ENCODE measurements at places on chromosomes 13 and 19. TPM values are rescaled to one million over a fixed set of nuclear protein-coding genes. Genes with fewer than 3 reads are reported as not detected.

GRCh38 chr13:23960566-23961156, 63.4 kb upstream of the C1QTNF9B start:
- no peaks in the 10 kb centered on the region for H3K27me3 ChIP-seq
- H3K4me1 ChIP-seq = peaks cover 8% of the 10 kb centered on the region
- DNase-seq = no peak
- H3K4me3 ChIP-seq = no peak overlapping the region
- H3K27ac ChIP-seq = no peak overlapping the region

DNA sequence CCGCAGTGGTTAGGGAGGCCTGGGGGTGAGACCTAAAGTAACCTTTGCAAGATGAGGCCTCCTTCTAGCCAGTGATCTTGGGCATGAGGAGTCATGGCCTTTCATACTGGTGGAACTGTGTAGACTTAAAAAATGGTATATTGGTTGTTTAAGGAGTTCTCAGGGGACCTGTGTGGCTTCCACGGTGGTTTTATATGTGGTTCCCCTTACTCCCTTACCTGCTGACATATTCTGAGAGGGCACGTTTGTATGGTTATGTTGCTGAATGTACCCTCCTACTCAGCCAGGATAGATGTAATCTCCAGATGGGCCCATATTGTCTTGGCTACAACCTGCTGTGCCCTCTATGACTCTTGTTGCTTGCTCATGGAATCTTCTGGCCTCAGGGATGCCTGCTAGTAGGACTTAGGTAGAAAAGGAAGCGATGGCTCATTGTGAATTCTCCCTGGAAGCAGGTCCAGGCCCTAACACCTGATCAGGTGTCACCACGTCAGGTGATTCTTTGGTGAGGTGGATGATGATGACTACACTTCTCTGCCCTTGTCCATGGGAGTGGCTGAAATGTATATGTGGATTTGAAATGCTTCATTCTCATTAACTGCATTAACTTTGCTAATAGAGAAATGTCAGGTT, 1.8 kb downstream of the ZNF460 start:
- peak; percentile 26 for DNase-seq
- H3K27me3 ChIP-seq = no peaks in the 10 kb centered on the region
- H3K4me1 ChIP-seq = peaks cover 20% of the 10 kb centered on the region

GRCh38 chr19:2424686-2425621, 2.4 kb downstream of the TIMM13 start:
- peak; percentile 96 for DNase-seq
- no peaks in the 10 kb centered on the region for H3K27me3 ChIP-seq
- peak overlapping the region; percentile 30 for H3K4me3 ChIP-seq
- H3K4me1 ChIP-seq = peaks cover 24% of the 10 kb centered on the region
- H3K27ac ChIP-seq = no peak overlapping the region

CDX2 gene
- not detected for total RNA-seq

- peaks cover 10% of the 10 kb centered on the region for H3K4me1 ChIP-seq
- H3K27ac ChIP-seq = no peak overlapping the region
- H3K27me3 ChIP-seq = no peaks in the 10 kb centered on the region
- DNase-seq = no peak
- H3K36me3 ChIP-seq = peaks cover 27% of the 10 kb centered on the region
Measured at GRCh38 chr13:111247552-111247951, 72.9 kb upstream of the TEX29 start.

ZNF433 gene
- 5.1 TPM for total RNA-seq

GRCh38 chr19:49689133-49690078, at the start of gene ADM5:
Gene ADM5, plus strand, starts transcription at chr19:49689594. Its CDS starts 244 bp downstream, at chr19:49689838.
- H3K27me3 ChIP-seq = no peaks in the 10 kb centered on the region
- DNase-seq = peak; percentile 70
- H3K4me3 ChIP-seq = peak within 1 kb of the TSS; percentile 76
- H3K36me3 ChIP-seq = peaks cover 17% of the 10 kb centered on the region
- H3K27ac ChIP-seq = peak within 1 kb of the TSS; percentile 15

CYP2F1 gene
- not detected for total RNA-seq

- no peak overlapping the region for H3K27ac ChIP-seq
- peak; percentile 74 for DNase-seq
- H3K4me1 ChIP-seq = no peaks in the 10 kb centered on the region
- H3K36me3 ChIP-seq = no peaks in the 10 kb centered on the region
- H3K4me3 ChIP-seq = no peak overlapping the region
Measured at GRCh38 chr19:17027535-17027975, 945 bp upstream of the CPAMD8 start.

- no peaks in the 10 kb centered on the region for H3K4me1 ChIP-seq
- H3K27me3 ChIP-seq = peaks cover 62% of the 10 kb centered on the region
- no peak overlapping the region for H3K4me3 ChIP-seq
Measured at GRCh38 chr13:21676611-21677021, 5.7 kb downstream of the FGF9 start.

SHANK1 gene
- total RNA-seq = 1.1 TPM

DNA sequence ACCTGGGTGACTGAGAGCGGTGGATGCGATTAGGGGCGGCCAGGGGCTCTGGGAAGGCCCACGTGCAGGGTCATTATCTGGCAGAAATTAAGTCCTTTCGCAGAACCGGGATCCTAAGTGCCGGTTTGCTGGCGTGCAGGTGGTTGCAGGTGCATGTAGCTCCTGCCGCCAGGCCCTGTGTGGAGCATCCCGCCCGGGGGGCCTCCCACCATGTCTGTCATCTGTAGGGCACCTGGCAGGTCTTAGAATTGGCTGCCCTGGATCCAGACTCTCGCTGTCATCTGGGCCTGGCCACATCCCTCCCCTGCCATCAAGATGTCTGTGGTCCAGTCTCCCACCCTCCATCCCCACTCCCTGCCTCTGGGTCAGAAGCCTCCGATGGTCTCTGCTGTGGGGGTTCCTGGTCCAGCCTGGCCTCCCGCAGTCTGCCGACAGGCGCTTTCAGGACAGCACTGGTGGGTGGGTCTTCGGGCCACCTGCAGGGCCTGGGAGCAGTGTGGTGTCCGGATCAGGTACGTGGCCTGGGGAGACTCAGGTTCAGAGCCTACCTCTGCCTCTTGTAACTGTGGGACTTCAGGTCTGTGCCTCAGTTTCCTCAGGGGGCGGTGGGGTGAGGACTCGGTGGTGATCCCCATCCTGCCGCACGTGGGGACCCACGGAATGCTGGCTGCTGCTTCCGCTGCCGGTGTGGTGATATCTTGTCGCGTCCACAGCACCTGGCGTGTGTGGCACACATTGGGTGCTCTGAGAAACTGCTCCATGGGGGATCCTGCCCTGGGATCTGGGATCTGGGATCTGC, 5.4 kb downstream of the GNA11 start:
- peak; percentile 77 for DNase-seq

GRCh38 chr13:80340651-80341100, 250 bp downstream of the SPRY2 start:
- peak overlapping the region; percentile 96 for H3K27ac ChIP-seq
- H3K36me3 ChIP-seq = peaks cover 16% of the 10 kb centered on the region
- no peak for DNase-seq
- peaks cover 24% of the 10 kb centered on the region for H3K4me1 ChIP-seq

GRCh38 chr13:46679369-46680120, 117.4 kb downstream of the ESD start:
- no peaks in the 10 kb centered on the region for H3K27me3 ChIP-seq
- DNase-seq = peak; percentile 88
- H3K27ac ChIP-seq = peak overlapping the region; percentile 75
- H3K4me3 ChIP-seq = peak overlapping the region; percentile 68

GRCh38 chr19:35029737-35030256, 473 bp upstream of the SCN1B start:
- no peaks in the 10 kb centered on the region for H3K27me3 ChIP-seq
- H3K4me3 ChIP-seq = peak overlapping the region; percentile 60

- DNase-seq = no peak
- no peak overlapping the region for H3K4me3 ChIP-seq
- no peaks in the 10 kb centered on the region for H3K36me3 ChIP-seq
- no peak overlapping the region for H3K27ac ChIP-seq
Measured at GRCh38 chr13:109735436-109735966, 50.9 kb downstream of the IRS2 start.

DNA sequence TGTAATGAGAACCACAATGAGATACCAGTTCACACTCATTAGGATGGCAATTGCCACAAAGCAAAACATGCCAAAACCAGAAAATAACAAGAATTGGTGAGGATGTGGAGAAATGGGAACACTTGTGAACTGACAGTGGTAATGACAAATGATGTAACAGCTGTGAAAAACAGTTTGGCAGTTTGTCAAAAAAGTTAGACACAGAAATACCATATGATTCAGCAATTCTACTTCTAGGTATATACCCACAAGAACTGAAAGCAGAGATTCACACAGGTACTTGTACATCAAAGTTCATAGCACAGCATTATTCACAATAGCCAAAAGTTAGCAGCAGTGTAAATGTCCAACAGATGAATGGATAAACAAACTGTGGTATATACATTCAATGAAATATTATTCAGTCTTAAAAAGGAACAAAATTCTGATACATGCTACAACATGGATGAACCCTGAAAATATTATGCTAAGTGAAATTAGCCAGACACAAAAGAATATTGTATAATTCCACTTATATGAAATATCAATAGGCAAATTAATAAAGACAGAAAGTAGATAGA, 96.5 kb downstream of the UGGT2 start:
- H3K4me1 ChIP-seq = no peaks in the 10 kb centered on the region
- no peaks in the 10 kb centered on the region for H3K27me3 ChIP-seq
- H3K36me3 ChIP-seq = no peaks in the 10 kb centered on the region
- H3K27ac ChIP-seq = no peak overlapping the region
- DNase-seq = no peak

DNA sequence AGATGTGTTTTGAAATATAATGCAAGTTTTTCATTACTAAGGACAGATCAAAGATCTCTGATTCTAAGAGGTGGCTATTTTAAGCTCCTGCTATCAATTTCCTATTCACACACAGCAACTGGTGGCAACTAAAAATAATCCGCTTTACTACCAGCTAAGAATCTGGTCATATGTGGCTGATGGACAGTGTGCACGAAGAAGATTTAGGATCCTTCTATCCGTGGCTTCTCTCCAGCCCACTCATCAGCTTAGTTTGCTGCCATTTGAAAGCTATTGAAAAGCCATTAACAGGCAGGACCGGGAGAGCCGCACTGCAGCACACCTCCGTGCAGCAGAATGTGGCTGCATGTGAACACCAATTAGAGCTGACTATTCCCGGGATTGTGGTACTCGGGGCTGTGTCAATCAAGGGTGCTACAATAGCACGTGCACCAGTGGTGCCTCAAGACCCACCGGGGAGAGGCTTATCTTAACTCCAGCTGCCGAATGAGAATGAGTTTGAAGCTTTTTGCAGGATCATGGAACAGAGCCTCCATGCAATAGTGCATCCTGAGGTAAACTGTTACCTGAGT, at the start of gene MYO16:
TSS of gene MYO16 (plus strand) at position 431 of the 572 bp plus-strand sequence. CDS start 234 bp downstream, outside the sequence.
- no peaks in the 10 kb centered on the region for H3K27me3 ChIP-seq
- H3K4me1 ChIP-seq = no peaks in the 10 kb centered on the region
- H3K36me3 ChIP-seq = no peaks in the 10 kb centered on the region
- DNase-seq = no peak

MBD3L3 gene
- total RNA-seq = not detected

HCST gene
- 0.36 TPM for total RNA-seq

IZUMO2 gene
- total RNA-seq = not detected

GRCh38 chr13:67318398-67318797, 88.3 kb upstream of the PCDH9 start:
- no peaks in the 10 kb centered on the region for H3K36me3 ChIP-seq
- H3K4me1 ChIP-seq = no peaks in the 10 kb centered on the region
- no peak overlapping the region for H3K4me3 ChIP-seq
- DNase-seq = no peak

GRCh38 chr19:39749981-39750380, 12.2 kb upstream of the CLC start:
- DNase-seq = no peak
- H3K4me1 ChIP-seq = no peaks in the 10 kb centered on the region
- H3K4me3 ChIP-seq = no peak overlapping the region
- no peaks in the 10 kb centered on the region for H3K27me3 ChIP-seq

- peaks cover 3% of the 10 kb centered on the region for H3K27me3 ChIP-seq
- H3K4me1 ChIP-seq = peaks cover 27% of the 10 kb centered on the region
- H3K27ac ChIP-seq = no peak overlapping the region
- H3K36me3 ChIP-seq = no peaks in the 10 kb centered on the region
- DNase-seq = peak; percentile 82
- H3K4me3 ChIP-seq = no peak overlapping the region
Measured at GRCh38 chr13:97116754-97117153, 105.4 kb upstream of the MBNL2 start.

VASP gene
- total RNA-seq = 71.3 TPM

POGLUT2 gene
- total RNA-seq = 18.0 TPM

LPAR2 gene
- 0.72 TPM for total RNA-seq

- H3K27ac ChIP-seq = no peak overlapping the region
- no peaks in the 10 kb centered on the region for H3K27me3 ChIP-seq
- no peaks in the 10 kb centered on the region for H3K36me3 ChIP-seq
- H3K4me1 ChIP-seq = no peaks in the 10 kb centered on the region
- no peak for DNase-seq
Measured at GRCh38 chr19:18073197-18073596, 13.5 kb downstream of the IL12RB1 start.

DNA sequence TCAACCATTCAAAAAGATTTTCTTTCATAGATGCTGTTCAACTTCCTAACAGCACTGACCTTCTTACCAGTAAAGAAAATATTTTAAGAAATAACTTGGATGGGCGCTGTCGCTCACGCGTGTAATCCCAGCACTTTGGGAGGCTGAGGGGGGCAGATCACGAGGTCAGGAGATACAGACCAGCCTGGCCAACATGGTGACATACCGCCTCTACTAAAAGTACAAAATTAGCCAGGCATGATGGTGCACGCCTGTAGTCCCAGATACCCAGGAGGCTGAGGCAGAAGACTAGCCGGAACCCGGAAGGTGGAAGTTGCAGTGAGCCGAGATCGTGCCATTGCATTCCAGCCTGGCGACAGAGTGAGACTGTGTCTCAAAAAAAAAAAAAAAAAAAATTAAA, 865.7 kb upstream of the SLC10A2 start:
- no peaks in the 10 kb centered on the region for H3K36me3 ChIP-seq
- H3K4me3 ChIP-seq = no peak overlapping the region
- no peaks in the 10 kb centered on the region for H3K27me3 ChIP-seq
- no peak overlapping the region for H3K27ac ChIP-seq
- H3K4me1 ChIP-seq = no peaks in the 10 kb centered on the region

ISYNA1 gene
- total RNA-seq = 8.0 TPM

GRCh38 chr19:44756089-44756562, 7.6 kb downstream of the BCL3 start:
- peaks cover 66% of the 10 kb centered on the region for H3K36me3 ChIP-seq
- H3K4me3 ChIP-seq = no peak overlapping the region

- H3K4me1 ChIP-seq = peaks cover 6% of the 10 kb centered on the region
- H3K36me3 ChIP-seq = no peaks in the 10 kb centered on the region
- H3K27ac ChIP-seq = no peak overlapping the region
- H3K27me3 ChIP-seq = no peaks in the 10 kb centered on the region
Measured at GRCh38 chr13:35468195-35468594, 8.3 kb downstream of the MAB21L1 start.

GRCh38 chr13:25541434-25542123, 169.8 kb downstream of the ATP8A2 start:
- H3K4me3 ChIP-seq = no peak overlapping the region
- no peaks in the 10 kb centered on the region for H3K36me3 ChIP-seq
- no peaks in the 10 kb centered on the region for H3K4me1 ChIP-seq
- no peak overlapping the region for H3K27ac ChIP-seq
- H3K27me3 ChIP-seq = no peaks in the 10 kb centered on the region

PSG1 gene
- total RNA-seq = 0.36 TPM

DNA sequence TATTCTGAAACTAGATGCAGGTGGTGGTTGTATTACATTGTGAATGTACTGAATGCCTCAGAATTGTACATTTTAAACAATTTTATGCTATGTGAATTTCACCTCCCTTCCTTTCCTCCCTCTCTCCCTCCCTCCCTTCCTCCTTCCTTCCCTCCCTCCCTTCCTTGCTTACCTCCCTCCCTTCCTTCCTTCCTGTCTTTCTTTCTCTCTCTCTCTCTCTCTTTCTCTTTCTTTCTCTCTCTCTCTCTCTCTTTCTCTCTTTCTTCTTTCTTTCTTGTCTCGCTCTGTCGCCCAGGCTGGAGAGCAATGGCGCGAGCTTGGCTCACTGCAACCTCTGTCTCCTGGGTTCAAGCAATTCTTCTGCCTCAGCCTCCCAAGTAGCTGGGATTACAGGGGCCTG, 37.2 kb downstream of the IER2 start:
- no peaks in the 10 kb centered on the region for H3K27me3 ChIP-seq
- no peaks in the 10 kb centered on the region for H3K36me3 ChIP-seq
- no peaks in the 10 kb centered on the region for H3K4me1 ChIP-seq
